Non-pigmented ciliary epithelial cell (primary cell): ENCODE measurements at places on chromosomes 5 and 9.
A peak's percentile ranks its signal among the peaks of the same experiment; 100 is the strongest.

DNA sequence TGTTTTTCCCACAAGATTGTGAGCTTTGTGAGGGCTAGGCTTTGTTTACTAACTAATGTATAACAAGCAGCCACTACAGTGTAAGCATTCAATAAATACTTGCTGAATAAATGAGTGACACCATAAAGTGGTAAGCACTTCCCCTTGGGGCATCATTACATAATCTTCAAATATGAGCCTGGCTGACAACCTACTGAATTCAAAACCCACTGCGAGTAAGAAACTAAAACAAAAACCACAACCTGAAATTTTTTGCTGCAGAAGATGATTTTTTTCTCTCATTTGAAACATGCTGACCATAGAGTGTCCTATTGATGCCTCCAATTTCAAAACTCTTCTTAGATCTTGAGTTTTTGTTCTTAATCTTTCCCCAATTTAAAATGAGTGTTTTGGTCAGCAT, 331.3 kb upstream of the CCNG1 start:
- DNase-seq, result no peak

GRCh38 chr9:116476935-116477381, 210.1 kb upstream of the TRIM32 start:
- DNase-seq, result no peak

- DNase-seq, result peak; percentile 45
These were observed 20.1 kb downstream of the SREK1 start for GRCh38 chr5:66164044-66164790.

GRCh38 chr5:54713923-54714581, 196.5 kb downstream of the SNX18 start:
- no peak for DNase-seq

- no peak for DNase-seq
These were observed 8.3 kb downstream of the C9orf152 start for GRCh38 chr9:110199643-110200042.

DNA sequence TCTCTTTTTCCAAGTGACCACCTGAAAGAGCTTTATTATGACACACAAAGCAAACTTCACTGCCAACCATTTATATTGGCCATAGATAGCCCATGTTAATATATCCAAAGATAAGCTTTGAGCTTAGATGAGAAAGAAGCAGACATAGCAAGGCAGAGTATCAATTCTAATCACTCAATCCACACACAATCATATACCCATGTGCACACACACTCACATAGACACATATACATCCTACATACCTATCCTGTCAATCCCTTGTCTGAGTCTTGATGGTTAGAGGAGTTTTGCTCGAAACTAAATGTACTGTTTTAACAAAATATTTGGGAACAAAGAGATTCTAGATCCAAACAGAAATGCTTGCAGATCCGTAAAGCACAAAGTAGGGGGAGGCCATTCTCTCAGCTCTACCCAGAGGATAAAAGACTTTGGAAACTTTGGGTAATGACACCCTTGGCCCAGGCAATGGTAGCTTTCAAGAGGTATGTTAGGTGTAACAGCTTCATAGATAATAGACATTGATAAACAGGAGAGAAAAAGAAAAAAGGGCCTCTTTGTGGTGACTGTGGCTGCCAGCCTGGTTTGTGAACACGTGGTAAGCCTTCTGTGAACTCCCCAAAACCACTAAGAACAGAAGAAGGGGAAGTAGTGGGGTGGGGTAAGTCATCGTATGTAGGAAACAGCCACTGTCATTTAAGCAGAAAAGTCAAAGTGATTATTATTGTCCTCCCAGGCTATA, 121.6 kb downstream of the TLR4 start:
- no peak for DNase-seq

GRCh38 chr5:159189310-159189709, 20.0 kb downstream of the RNF145 start:
- no peak for DNase-seq

- no peak for DNase-seq
These were observed 30.9 kb downstream of the PRKACG start for GRCh38 chr9:68983008-68983411.

DNA sequence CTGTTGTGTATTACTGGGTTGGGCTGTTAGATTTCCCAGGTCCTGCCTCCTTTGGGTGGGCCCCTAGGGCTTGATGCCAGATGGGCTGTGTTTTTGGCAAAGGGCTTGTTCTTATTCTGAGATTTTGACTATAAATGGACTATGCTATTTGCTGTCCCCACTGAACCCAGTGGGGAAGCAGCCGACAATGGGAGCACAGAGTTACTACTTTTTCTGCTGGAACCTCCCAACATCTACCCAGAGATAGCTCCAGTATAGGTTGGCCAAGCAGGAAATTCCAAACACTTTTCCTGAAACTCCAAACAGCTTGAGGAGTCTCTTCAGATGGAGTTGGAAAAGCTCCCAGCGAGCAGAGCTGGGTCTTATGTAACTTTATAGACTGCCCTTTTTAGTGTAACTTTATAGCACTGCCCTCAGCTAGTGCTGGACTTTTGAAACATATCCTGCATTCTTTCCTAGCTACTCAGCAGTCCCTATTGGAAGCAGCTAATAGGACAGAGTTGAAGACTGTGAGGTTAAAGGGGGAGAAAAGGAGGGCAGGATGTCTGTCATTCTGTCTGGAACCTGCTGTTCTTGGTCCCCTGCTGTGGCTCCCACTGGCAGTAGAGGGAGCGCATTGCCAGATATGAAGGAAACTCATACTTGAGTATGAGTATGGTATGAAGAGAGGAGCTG, 21.0 kb downstream of the RUSC2 start:
- DNase-seq, result no peak

DNA sequence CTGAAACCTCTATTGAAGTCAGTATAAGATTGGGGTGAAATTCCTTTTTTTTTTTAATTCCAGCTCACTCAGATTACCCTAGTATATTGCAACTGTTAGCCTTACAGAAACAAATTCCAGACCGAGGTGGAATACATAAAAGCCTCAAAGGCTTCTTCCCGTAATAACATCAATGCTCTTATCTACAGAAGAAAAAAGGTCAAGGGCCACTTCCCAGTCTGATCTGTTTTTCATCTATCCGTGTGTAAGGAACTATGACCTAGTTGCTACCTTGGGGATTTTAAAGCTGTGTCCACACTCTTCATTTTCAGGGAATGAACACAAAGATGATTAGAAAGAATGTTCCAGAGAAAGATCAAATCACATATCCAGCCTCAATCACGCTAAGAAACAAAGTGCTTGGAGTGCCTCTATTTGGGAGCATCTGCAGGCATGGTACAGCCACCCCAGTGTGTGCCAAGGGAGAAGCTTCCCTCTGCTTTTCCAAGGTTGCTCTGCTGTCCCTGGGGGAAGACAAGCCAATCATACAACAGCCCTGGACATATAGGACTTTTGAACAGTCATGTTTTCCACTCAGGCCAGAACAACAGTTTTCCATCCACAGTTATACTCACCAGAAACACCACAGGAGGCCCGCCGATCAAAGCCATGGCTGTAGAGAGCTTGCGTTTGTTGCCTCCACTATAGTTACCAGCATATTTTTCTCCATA, 23.5 kb downstream of the NIPSNAP3B start:
- DNase-seq, result no peak

DNA sequence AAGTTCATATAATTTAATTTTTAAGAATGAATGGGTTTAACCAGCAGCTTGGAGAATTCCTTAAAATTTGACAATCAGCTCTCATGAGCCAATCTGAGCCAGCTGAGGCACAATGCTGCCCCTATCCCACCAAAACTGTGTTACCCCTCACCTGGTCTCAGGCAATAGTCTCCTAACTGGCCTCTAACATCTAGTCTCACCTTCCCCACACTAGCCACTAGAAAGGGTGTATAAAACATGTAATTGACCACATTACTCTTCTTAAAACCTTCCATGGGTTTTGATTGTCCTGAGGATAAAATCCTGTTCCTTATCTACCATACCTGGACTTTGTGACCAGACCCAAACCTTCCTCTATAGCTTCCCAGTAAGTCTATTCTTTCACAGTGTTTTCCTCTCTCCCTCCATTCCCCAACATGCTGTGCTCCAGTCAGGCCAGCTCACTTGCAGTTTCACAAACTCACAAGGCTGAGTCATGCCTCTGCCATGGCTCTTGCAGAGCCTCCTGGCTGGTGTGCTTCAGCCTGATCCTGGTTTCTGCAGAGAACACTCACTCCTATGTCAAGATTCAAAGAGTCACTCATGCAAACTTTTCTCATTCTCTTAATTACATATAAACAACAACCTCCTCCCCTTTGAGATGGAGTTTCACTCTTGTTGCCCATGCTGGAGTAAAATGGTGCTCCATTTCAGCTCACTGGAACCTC, 16.0 kb upstream of the ZCCHC7 start:
- peak; percentile 70 for DNase-seq

DNA sequence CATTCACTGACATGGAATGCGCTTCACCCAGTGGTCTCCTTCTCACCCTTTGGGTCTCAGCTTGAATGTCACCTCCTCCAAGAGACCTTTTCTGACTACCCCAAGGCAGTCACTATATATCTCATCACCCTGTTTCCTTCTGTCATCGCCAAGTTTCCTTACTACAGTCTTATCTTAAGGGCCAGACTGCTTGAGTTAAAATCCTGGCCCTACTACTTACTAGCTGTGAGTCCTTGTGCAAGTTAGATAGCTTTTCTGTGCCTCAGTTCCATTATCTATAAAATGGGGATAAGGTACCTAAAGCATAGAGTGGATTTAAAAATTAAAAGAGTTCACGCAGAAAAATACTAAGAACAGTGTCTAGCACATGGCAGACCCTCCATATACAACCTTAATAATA, 132.4 kb downstream of the GABBR2 start:
- no peak for DNase-seq
